Fibroblast of villous mesenchyme (primary cell): ENCODE measurements at places on chromosomes 7 and 10.

DNA sequence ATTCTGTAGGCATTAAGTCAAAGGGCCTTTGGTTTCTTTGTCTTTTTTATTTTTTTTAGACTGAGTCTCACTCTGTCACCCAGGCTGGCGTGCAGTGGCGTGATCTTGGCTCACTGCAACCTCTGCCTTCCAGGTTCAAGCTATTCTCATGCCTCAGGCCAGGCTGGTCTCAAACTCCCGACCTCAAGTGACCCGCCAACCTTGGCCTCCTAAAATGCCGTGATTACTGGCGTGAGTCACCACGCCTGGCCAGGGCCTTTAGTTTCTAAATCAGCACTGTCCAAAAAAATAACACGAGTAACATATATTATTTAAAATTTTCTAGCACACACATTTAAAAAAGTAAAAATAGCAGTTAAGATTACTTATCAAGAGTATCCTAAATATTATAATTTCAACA is 11.1 kb upstream of the ACSL5 start:
- DNase-seq = peak; percentile 40

DNA sequence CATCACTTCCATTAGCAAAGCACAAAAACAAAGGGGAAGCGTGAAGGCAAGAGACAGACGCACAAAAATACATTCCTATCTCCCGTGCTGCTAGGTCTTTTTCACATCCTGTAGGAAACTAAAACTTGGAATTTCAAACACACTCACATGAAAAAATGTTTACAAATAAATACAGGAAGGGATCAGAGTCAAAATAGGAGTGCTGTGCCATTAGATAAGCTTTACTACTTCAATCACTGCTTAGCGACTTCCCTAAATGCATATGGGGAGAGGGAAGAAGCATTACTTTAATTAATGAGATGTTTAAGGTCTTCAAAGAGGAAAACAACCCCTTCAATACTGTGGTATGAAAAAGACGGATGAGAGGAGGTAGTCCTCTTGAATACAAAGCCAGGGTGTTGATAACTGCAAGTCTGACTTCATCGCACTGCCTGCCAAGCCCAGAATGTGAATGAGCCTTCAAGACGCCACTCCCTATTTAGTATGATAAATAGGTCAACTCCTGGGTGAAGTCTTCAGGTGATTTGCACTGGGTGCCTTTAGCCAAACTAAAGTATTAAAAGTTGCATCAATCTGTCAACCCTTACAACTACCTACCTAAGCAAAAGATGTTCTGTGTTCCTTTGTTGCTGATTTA is 13.9 kb downstream of the PARD3 start:
- DNase-seq = peak; percentile 42

DNA sequence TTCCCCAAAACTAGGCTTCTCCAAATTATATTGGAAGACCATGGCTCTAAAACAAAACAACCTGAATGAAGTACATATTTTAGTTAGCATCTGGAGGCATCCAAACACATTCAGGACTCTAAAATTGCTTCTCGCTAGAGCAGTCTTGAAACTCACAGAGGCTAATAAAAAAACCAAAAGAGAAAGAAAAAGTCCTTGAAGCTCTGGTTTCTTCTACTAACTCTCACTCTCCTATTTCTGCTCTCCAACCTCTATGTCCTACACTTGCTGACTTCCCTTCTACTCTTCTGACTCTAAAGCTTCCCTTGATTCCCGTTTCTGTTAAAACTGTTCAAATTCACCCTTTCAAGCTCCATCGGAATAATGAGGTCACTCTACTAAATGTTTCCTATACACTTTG is 370.7 kb upstream of the HPS1 start:
- DNase-seq = no peak

DNA sequence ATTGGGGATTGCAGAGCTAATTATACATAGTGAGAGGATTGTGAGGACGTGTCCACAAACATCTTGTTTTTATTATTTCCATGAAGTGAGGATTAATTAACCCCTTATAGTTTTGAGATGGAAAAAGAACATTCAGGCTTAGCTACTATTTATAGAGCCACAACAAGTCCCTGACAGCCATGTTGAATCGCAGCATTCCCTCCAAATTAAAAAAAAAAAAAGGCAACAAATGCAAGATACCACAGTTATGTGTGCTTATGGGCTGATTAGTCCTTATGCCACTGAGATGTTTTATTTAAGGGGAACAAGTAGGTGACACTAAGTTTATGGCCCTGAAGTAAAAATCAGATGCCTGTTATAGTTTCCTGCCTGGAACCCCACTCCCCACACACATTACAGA is 350.3 kb downstream of the GPAM start:
- DNase-seq = no peak

DNA sequence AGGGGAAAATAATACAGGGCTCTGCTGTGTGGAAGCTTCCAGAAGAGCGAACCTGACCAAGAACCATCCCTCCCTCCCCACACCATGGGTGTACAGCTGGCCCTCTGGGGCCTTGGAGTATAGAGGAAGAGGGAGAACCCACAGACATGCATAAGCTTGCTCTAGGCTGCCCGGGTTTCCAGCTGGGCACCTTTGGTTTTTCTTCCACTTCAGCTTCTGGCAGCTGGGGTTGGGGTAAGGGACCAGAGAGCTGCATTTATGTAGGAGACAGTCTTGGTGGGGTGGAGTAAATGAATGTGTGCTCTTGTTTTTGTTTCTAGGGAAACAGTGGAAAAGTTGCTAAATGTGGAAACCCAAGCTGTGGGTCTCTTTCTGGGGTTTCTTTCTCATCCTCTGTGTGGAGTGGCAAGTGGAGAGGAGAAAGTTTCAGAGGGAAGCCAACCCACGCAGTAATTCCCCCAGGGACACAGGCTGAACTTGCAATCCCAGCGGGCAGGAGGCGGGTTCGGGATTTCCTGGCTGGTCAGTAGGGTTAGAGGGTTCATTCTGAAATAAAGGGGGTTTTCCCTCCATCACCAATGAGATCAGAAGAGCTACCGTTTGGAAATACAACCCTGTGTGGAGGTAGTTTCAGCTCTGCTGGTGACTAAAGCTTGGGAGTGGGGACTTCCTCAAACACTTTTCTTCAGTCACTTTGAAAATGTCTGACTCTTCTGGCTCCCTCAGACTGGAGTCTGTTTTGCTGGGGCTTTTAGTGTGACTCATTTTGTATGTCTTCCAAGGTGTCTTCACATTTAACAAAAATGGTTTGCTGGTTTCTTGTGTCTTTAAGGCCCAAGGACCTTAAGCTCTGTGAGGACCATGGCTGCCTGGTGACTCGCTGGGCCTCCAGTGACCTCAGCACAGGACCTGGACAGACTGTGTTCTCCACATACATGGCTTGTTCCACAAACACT is 22.2 kb upstream of the SRGN start:
- DNase-seq = peak; percentile 73

DNA sequence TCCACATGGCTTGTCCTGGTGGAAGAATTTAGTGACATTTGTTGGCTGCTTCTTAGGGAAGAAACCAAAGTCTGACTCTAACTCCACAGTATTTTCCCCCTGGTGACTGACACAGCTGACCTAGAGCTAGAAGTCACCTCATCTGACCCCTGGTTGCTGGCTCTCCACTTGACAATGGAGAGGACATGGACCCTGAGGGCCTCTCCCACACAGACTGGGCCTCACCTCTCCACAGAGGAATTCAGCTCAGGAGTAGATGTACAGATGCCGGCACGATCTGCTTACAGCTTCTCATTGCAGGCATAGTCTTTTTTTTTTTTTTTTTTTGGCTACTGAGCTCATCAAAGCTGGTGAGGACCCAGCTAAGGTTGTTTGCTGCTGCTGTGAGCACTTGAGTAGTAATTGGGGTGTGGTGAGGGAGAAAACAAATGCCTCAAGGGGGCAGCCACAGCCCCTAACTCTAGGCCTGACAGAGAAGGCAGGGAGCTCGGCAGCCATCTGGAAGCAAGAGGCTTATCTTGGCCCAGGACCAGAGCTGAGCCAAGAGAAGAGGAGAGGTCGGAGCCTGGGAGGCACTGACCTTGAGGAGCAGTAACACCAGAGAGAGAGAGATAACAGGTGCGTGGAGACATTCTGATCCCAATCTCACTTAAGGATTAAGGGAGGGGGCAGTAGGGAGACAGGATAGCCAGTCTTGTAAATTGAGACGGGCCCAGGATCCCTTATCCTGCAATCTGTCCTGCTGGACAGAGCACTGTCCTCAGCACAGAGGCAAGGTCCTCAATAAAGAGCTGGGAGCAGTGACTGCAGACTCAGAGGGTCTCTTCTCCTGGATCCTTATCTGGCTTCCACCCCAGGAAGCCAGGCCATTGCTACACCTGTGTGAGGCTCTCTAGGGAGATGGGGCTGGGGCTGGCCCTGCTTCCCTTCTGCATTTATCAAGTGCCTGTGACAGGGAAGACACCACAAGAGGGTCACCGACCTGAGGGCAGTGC is 9.4 kb downstream of the PRSS58 start:
- DNase-seq = no peak

DNA sequence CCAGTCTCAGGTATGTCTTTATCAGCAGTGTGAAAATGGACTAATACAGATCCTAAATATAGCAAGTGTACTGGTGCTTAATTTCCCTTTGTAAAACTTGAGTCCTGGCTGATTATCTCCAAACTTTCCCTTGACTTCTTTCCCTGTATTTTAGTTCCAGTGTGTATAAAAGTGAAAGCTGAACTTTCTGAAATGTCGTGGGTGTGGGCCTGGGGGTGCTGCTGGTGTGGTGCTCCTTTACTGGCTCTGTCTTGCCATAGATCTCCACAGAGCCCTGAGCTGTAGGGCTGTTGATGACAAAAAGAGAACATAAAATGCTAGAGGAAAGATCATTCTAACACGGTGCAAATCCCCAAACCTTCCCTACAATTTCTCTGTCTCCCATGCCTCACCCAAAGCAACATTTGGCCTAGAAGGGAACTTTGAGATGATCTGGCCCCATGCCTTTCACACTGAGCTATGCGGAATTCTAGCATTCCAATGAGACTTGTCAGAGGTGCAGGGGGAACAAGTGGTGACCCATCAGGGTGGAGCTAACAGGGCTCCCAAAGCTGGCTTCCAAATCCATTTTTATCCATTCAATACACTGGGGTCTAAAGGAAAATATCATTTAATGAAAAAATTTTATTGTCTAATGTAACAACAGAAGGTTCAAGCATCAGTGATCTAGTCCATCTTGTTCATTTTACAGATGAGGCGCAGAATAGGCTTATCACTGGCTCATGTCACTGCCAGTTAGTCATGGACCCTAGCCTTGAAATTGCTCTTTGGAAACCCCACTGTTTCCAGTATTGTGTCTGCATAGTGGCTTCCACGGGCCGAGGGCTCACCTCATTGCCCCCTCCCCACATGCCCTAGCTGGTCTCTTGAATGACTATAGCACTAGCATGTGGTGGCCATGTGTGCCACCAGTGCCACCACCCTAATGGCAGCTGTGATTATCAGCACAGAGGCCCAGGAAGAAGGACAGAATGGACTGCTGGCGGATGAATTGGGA is 1000.9 kb downstream of the LRMDA start:
- DNase-seq = peak; percentile 40

- DNase-seq = peak; percentile 42
Measured at GRCh38 chr10:30579574-30579973, 50.0 kb downstream of the LYZL2 start.

DNA sequence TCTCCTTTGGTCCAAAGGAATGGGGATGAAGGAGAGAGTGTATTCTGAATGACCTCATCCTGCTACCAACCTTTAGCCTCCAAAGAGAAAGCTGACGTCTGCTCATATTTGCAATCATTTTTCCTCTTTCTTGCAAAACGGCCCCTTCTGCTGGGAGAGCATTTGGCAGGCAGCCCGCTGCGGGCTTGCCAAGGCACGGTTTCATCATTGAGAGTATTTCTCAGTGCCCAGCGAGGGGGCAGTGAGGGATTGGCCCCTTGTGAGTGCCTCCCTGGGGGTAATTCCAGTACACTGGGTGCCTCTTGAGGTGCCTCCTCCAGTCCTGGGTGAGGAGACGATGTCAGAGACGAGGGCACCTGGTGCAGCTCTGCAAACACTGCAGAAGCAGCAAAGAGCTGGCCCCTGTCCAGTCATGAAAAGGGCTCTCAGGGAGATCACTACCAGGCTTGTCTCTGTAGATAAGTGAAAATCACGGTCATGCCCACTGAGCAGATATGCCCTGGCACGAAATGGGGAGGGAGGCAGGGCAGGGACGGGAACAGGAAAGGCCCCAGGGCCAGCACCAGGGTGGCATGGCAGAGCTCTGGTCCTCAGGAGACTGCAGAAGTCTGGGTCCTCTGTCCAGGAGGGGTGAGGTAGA is 48.7 kb upstream of the SHH start:
- DNase-seq = peak; percentile 34

DNA sequence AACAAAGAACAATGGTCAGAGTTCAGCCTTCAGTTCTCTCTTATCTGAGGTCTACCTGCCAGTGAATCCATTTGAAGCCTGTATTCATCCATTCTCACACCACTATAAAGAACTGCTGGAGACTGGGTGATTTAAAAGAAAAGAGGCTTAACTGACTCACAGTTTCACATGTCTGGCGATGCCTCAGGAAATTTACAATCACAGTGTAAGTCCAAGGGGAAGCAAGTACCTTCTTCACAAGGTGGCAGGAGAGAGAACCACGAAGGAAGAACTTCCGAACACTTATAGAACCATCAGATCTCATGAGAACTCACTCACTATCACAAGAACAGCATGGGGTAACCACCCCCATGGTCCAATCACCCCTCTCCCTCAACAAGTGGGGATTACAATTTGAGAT is 33.0 kb upstream of the SLC25A13 start:
- no peak for DNase-seq

- peak; percentile 23 for DNase-seq
Measured at GRCh38 chr7:28754027-28754426, 204.1 kb downstream of the TRIL start.

- DNase-seq = no peak
Measured at GRCh38 chr10:11682267-11682683, 59.9 kb upstream of the ECHDC3 start.

GRCh38 chr10:44757551-44758205 is 153.5 kb upstream of the TMEM72 start:
- no peak for DNase-seq

- no peak for DNase-seq
Measured at GRCh38 chr7:131391145-131391544, 63.5 kb downstream of the MKLN1 start.

DNA sequence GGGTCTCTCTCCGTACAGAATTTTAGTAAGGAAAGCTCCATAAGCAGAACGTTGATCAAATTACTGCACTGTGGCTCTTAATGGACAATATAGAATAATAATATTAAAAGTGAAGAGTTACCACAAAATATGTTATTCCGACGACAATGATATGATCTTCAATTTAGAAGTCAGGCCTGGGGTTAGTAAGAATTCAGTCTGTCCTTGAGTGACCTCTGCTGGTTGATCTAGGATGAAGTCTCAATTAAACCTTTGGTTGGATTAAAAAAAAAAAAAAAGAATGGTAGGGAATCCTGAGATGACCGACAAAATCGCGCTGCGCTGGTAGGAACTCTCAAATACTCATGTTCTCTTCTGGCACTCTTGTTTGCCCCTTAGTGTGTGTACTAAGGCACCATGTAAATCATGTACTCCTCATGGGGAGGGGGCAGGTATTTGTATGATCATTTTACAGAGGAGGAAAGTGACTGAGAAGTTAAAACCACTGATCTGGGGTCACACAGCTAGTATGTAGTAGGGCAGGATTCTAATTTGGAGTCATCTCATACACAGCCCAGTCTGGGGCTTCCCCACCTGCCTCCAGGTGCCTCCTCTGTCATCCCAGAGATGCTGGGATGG is 161.3 kb upstream of the NPVF start:
- peak; percentile 56 for DNase-seq

- DNase-seq = peak; percentile 31
Measured at GRCh38 chr7:99551334-99551733, 580 bp downstream of the FAM200A start.
